T-helper 2 cell treated with Interferon-gamma antibody and Interleukin-4, amounts not matched to agents 100 ng/mL and 5 ng/mL, for 36 hours (primary cell): ENCODE measurements at places on chromosomes 1 and 21. TPM values are rescaled to one million over a fixed set of nuclear protein-coding genes. Genes with fewer than 3 reads are reported as not detected.

RXRG gene
- not detected in 2 replicates for total RNA-seq

KRTAP12-2 gene
- total RNA-seq = not detected in 2 replicates

SPATA17 gene
- total RNA-seq = not detected in 2 replicates

PITHD1 gene
- 59.3 and 62.5 TPM in 2 replicates for total RNA-seq

ASTN1 gene
- not detected in 2 replicates for total RNA-seq

SHE gene
- not detected in 2 replicates for total RNA-seq

MAB21L3 gene
- total RNA-seq = not detected in 2 replicates

PRR9 gene
- not detected in 2 replicates for total RNA-seq

FCER1G gene
- total RNA-seq = 2.5 and 3.1 TPM in 2 replicates

PDPN gene
- not detected in 2 replicates for total RNA-seq

SERTAD4 gene
- not detected in 2 replicates for total RNA-seq

ALPL gene
- total RNA-seq = not detected in 2 replicates

SLC30A2 gene
- not detected in 2 replicates for total RNA-seq

TARDBP gene
- total RNA-seq = 183 and 190 TPM in 2 replicates

VWA5B1 gene
- not detected in 2 replicates for total RNA-seq

APH1A gene
- total RNA-seq = 136 and 138 TPM in 2 replicates

RHOU gene
- 1.5 and 1.8 TPM in 2 replicates for total RNA-seq

TFF2 gene
- total RNA-seq = not detected in 2 replicates

BMP8B gene
- total RNA-seq = 0.30 and 0.52 TPM in 2 replicates

SLC27A3 gene
- total RNA-seq = 22.4 and 24.0 TPM in 2 replicates

GNB1 gene
- total RNA-seq = 383 and 387 TPM in 2 replicates

DR1 gene
- total RNA-seq = 111 and 113 TPM in 2 replicates

CLIC4 gene
- 14.4 and 15.3 TPM in 2 replicates for total RNA-seq

NPL gene
- 2.5 and 3.2 TPM in 2 replicates for total RNA-seq

TAS1R1 gene
- total RNA-seq = not detected in 2 replicates

UMODL1 gene
- 0.09 TPM in 2 replicates for total RNA-seq
